Panc1 (cell line): ENCODE measurements at places on chromosomes 5 and 9.

- DNase-seq: no peak
Observed at GRCh38 chr9:109068764-109069163, 51.0 kb downstream of the TMEM245 start.

DNA sequence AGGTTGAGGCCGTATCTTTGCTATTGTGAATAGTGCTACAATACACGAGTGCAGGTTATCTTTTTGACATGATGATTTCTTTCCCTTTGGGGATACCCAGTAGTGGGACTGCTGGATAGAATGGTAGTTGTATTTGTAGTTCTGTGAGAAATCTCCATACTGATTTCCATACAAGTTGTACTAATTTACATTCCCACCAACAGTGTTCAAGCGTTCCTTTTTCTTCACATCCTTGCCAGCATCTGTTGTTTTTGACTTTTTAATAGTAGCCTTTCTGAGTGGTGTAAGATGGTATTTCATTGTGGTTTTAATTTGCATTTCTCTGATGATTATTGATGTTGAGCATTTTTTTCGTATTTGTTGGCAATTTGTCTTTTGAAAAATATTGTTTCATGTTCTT is 41.4 kb downstream of the CNOT6 start:
- DNase-seq: no peak

DNA sequence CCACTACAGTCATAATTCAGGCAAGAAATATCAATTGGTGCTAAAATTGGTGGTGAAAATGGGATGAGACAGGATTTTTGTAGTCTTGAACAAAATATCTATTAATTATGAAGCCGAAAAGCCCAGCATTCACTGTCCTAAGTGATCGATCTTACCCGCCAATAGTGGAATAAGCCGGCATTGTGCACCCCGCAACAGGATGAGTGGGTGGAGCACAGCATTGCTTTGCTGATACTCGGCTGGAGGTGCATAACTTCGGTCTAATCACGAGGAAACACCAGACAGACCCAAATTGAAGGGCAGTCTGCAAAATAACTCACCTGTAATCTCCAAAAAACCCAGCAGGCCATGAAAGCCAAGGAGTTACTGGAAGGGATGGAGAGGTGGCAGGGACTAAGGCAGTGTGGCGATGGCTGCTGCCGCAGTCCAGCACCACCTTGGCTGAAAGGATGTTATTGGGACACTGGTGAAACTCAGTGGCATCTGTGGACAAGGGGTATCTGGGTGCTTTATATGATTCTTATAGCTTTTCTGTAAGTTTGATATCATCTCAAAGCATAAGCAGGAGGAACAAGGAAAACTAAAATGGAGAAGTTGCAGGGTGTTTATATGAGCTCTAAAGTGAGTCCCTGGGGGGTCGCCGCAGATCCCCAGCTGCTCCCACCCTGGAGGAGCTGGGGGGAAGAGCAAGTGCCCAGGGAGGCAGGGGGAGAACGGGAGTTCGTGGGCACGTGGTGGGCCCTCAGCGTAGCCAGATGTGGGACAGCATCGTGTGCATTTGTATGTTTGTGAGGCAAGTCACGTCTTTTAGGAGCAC is 45.2 kb downstream of the AHRR start:
- no peak for DNase-seq

DNA sequence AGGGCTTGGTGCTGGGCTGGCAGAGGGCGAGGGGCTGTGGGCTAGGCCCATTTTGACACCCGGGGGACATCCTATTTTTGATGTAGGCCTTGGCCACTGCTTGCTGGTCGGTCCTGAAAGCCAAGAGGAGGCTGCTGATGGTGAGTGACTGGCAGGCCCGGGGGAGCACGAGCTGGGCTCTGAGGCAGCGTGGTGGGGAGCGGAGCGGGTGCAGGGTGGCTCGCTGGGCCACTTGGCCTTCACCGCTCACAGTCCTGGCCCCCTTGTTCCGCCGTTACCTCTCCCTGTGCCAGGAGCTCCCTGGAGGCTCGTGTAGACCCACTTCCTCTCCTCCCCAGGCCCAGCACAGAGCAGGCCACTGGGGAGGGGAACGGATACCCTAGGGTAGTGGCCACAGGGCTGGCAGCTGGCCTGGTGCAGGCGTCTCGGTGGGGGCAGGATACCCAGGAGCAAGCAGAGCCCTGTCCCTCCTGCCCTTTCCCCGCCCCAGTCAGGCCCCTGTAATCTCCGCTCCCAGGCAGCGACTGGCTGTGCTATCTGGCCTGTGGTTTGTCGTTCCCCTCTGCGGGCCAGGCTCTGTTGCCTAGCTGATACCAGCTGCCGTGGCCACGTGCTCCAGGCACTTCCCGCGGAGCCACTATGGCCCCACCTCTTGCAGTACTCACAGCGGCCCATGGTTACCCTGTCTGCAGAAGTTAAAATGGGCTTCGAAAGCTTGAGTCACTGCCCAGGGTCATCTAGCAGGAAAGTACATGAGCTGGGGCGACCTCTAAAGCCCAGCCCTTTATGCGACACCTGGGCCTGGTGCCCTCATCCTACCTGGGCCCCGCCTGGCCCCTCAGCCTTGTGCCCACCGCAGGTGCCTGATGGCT is 11.7 kb upstream of the DOLPP1 start:
- DNase-seq: no peak

GRCh38 chr5:75381456-75381855 is 44.4 kb downstream of the HMGCR start:
- DNase-seq: no peak

DNA sequence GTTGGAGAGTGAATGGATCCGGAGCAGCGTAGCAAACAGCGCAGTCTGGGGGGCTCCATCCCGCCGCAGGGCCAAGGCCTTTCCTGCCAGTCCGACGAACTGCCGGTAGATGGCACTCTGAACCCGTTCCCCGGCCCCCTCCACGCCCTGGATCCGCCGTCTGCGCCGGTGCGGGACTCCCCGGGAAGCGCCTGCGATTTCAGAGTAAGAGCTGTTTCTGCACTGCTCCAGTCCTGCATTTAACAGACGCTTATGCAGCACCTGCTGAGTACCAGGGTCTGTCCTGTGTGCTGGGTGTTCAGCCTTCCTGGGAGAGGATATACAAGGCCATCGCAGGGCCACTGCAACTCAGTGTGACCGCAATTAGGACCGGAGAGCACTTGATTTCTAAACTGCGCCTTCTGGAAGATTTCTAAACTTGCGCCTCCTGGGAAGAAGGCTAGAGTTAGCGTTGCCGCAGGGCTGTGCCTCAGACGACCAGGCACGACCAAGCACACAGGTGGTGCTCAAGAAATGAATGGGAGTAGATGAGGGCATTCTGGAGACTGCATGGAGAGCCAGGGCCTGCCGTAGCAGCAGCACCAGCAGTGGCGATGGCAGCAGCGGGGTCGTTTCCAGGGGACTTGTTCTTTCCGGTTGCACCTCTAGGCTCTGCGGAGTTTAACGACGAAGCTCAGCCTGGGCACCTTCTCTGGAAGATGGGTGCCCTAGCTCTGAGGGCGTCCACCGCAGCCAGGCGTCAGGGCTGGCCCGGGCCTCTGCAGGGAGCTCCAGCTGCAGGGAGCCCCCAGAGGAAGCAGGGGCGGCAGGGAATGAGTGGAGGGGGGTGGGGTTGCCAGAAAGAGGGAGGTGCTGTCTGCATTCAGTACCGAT is 14.3 kb upstream of the TIFAB start:
- DNase-seq: no peak

GRCh38 chr9:20788526-20789451 is 104.7 kb downstream of the FOCAD start:
- DNase-seq: no peak

DNA sequence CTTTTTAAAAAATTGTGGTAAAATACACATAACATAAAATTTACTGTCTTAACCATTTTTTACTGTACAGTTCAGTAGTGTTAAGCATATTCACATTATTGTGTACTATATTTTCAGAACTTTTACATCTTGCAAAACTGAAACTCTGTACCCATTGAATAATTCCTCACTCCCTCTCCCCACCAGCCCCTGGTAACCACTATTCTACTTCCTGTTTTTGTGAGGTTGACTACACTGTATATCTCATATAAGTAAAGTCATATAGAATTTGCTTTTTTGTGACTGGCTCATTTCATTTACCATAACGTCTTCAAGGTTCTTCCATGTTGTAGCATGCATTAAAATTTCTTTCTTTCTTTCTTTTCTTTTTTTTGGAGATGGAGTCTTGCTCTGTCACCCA is 87.0 kb downstream of the LNPEP start:
- DNase-seq: no peak

- no peak for DNase-seq
Observed at GRCh38 chr5:100676817-100677631, 141.8 kb downstream of the FAM174A start.

GRCh38 chr5:73120222-73121118 is at the start of gene TMEM171:
Gene TMEM171 (plus strand): TSS chr5:73120575. CDS start chr5:73123374, 2,799 bp downstream.
- DNase-seq: no peak

- DNase-seq: no peak
Observed at GRCh38 chr9:113160571-113160970, 9.8 kb downstream of the SLC31A2 start.

DNA sequence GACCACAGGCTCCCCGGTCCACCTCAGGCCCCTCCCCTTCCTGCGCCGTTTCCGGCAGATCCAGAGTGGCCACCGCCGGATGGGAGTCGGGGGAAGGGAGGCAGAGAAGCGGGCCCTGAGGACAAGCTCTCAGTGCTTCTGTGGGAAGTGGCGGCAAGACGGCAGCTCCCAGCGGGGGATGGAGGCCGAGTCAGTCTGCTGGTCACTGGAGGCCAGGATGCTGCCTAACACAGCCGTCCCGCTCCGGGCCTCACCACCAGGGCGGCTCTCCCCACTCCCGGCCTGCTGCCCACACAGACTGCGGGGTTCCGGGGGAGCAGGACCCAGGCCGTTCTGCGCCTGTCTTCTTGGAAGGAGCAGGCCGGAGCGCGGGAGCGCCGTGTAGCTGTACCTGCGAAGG is 31.4 kb downstream of the FXN start:
- DNase-seq: no peak

DNA sequence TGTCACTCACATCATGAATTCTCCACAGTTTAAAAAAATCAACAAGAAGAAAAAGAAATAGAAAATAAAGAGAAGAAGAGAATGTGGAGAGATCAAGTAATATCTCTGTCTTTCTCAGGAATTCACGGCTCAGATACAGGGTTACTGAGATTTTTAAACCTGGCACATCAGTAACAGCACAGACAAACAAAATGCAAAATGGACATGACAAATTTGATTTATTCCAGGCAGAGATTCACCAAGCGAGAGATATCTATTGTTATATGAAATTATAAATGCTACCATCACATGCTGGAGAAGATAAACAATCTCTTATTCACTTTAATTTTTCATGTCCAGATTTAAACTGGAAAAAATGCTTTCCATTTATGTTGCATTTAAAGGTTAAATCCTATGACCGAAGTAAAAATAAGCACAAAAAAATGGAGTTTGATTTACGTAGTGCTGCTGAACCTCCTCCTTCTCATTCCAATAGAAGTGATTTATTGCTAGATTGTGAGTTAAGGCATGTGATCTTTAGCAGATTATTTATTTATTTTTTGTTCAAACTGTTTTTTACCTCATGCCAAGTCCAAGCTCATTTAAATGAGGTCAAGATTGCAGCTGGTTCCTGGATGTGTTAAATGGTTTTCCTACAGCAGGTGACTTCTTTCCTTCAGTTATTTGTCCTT is 926.4 kb downstream of the MAT2B start:
- no peak for DNase-seq

DNA sequence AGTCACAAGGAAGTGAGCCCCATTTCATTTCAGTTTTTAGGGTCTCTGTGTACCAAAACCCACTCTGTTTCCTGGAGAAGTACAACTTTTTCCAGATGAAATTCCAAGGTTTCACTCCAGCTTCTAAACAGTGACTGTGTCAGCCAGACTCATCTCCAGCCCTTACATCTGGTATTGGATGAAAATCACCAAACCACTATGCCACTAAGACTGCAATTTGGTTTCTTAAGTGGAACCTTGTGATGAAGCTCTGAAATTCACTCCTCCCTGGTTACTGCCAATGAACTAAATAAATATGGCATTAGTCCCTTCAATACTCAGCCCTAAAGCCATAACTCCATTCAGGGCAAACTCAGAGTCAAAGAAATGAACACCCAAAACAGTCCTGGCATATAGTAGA is 211.2 kb upstream of the DAPK1 start:
- no peak for DNase-seq

- no peak for DNase-seq
Observed at GRCh38 chr5:74519161-74519571, 121.4 kb downstream of the ENC1 start.

DNA sequence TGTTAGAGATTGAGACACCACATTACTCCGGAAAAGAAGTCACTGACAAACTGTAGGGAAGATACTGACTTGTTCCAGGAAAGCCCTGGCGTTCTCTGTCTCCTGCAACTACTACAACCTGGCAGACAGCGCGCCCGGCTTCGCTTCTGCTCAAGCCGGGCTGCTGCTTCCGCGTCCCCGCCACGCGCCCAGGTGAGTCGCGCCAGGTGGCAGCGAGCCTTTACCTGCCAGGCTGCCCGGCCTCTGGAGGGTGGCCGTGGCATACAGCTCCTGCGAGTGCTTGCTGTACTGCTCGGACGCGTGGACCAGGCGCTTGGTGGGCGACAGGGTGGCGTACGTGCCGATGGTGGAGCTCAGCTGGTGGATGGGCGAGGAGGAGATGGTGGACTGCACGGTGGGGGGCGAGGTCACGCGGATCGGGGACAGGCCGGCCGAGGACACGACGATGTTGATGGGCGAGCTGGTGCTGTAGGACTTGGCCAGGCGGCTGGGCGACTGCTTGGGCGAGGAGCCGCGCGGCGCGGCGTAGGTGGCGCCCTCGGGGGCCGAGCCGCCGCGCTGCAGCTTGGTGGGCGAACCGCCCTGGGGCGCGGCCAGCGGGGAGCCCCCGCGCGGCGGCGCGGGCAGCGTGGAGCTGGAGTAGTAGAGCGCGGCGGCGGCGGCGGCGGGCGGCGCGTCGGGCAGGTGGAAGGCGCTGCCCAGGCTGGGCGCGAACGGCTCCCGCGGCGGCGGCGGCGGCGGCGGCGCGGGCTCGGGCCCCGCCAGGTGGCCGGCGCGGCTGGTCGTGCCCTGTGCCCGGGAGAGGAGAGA is 519.6 kb downstream of the CTNND2 start:
- no peak for DNase-seq

DNA sequence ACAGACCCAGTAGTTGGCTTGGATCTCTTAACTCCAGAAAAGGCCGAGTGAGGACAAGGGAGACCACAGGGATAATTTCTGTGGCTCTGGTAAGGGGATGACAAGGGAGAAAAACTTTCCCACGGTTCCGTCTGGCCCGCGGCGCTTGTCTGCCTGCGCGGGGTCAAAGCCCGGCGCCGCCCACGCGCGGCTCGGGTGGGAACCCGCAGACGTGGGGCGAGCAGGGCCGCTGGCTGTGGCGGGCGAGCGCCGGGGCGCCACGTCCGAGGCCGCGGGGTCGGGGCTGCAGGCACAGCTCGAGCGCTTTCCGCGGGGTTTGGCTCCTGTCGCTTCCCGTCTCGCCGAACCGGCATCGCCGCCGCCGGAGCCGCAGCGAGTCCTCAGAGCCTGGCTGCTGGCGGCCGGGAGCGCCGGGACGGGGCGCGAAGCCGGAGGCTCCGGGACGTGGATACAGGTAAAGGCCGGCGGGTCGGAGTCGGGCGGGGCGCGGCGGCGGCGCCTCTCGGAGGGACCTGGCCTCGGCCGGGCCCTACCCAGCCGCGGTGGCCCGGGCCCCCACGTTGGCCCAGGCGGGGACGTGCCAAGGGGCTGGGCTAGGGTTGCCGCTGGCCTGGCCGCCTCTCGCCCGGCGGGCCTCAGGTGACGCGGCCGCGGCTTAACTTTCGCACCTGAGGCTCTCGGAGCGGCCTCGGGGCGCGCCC is at the start of gene RNF180:
RNF180 (plus strand) TSS at position 344 of the 701 bp plus-strand sequence. CDS start 34,965 bp downstream, outside the sequence.
- no peak for DNase-seq
